HCT116 (cell line): ENCODE measurements at places on chromosomes 1 and 21.

- no peak for DNase-seq
Measured at GRCh38 chr1:214546084-214546483, 5.3 kb downstream of the PTPN14 start.

GRCh38 chr21:42153746-42154145, 65.2 kb upstream of the ABCG1 start:
- DNase-seq, result no peak

- no peak for DNase-seq
Measured at GRCh38 chr1:78255383-78255782, 209.6 kb downstream of the GIPC2 start.

- peak; percentile 67 for DNase-seq
Measured at GRCh38 chr1:41516168-41517061, 31.9 kb upstream of the EDN2 start.

DNA sequence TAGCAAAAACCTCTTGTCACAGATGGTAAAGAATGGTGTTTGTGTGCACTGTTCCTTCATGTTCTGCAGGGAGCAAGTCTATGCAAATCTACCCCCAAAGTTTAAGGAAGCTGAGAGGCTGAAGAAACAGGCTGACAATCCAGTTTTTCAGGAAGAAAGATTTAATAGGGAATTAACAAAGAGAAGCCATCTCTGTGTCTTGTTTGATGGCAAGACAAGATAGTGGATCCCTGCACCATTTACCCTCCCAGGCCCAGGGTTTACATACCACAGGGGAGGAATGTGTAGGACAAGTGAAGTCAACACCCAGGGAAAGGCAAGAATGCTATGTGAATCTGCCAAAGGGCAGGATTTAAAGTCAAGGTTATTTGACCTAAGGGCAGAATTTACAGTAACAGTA, 48.1 kb upstream of the FNBP1L start:
- no peak for DNase-seq

DNA sequence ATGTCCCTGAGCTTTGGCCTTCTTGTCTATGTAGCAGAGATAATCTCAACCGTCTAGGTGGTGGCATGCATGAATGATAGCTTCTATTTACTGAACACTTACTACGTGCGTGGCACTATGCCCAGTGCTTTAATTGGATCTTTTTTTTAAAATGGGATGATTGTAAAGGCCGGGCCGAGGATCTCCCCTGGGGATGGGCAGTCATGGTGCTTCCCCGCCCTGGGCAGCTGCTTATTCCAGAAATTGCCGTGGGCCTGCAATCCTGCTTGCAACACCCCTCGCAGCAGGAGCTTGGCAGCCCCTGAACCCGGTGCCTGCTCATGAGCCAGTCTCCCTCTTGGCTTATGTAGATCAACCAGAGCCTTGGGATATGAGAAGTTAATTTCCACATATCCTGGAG, 360.7 kb downstream of the CAMTA1 start:
- DNase-seq, result no peak

GRCh38 chr1:226223157-226223785, at the start of gene MIXL1:
TSS of gene MIXL1 (plus strand) at chr1:226223664. CDS start at chr1:226223682, 18 bp downstream.
- DNase-seq, result no peak

- DNase-seq, result no peak
Measured at GRCh38 chr1:209491897-209492296, 91.6 kb upstream of the CAMK1G start.

DNA sequence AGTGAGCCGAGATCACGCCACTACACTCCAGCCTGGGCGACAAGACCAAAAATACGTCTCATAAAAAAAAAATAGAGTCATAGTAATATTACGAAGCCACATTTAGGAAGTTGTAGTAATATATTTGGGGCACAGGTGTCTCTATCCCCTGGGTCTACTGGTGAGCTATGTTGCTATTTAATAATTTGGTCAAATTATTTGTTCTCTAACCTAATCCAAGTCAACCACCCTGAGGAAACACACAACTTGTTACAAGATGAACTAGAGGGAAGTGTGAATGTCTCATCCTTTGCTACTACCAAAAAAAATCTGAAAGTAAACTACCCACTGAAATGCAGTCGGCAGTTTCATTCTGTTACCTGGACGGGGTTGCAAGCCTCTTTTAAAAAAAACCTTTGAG, 35.3 kb downstream of the RGS8 start:
- DNase-seq, result no peak

- DNase-seq, result no peak
Measured at GRCh38 chr1:91765293-91765692, 120.7 kb downstream of the TGFBR3 start.

DNA sequence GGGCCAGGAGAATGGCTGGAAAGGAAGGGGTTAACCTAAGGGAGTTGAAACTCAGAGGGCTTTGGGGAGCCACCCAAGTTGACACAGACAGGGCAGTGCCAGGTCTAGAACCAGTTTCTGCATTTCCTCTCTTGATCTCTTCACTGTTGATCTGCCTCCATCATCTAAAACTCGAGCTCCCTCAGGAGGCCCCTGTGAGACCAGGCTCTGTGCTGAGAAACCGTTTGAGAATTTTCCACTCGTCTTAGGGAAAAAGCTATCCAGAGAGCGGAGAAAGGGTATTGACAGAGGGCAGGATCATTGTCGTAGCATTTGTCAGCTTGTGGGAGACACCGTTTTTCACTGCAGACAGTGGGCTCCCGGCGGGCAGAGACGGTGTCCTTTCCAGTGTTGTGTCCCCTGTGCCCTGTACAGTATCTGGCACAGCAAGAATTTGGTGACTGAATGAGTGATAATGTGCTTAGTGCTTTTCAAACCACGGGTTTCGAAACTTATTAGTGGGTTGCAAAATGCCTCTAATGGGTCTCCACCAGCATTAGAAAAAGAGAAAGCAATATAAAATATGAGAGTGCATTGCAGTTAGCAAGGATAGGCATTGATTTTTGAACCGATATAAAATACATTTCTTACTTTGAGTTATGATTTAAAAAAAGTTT, 31.1 kb downstream of the PROK1 start:
- no peak for DNase-seq

- no peak for DNase-seq
Measured at GRCh38 chr1:23530087-23530746, 816 bp downstream of the E2F2 start.

GRCh38 chr1:238329671-238330070, 438.9 kb upstream of the ZP4 start:
- DNase-seq, result no peak
